Activated CD8-positive, alpha-beta memory T cell treated with anti-CD3 and anti-CD28 coated beads, Interleukin-2, amount 10 ng/mL, durations not matched to agents 7 days and 5 days (primary cell): ENCODE measurements at places on chromosomes 16 and 17. TPM values are rescaled to one million over a fixed set of nuclear protein-coding genes. Genes with fewer than 3 reads are reported as not detected.

GRCh38 chr17:81347437-81347836, 47.8 kb upstream of the BAHCC1 start:
- peaks cover 5% of the 10 kb centered on the region for H3K4me1 ChIP-seq
- DNase-seq, result no peak
- H3K36me3 ChIP-seq, result peaks cover 2% of the 10 kb centered on the region
- peaks cover 57% of the 10 kb centered on the region for H3K27me3 ChIP-seq
- H3K27ac ChIP-seq, result no peak overlapping the region
- H3K4me3 ChIP-seq, result no peak overlapping the region

- H3K4me3 ChIP-seq, result no peak overlapping the region
- DNase-seq, result no peak
- peaks cover 14% of the 10 kb centered on the region for H3K27me3 ChIP-seq
- no peak overlapping the region for H3K27ac ChIP-seq
- H3K4me1 ChIP-seq, result peaks cover 27% of the 10 kb centered on the region
- peaks cover 5% of the 10 kb centered on the region for H3K36me3 ChIP-seq
Observed at GRCh38 chr16:89861648-89862047, 11.7 kb upstream of the TCF25 start.

GRCh38 chr17:59601130-59601529, 18.6 kb upstream of the CLTC start:
- no peak overlapping the region for H3K4me3 ChIP-seq
- peak; percentile 50 for DNase-seq
- no peaks in the 10 kb centered on the region for H3K27me3 ChIP-seq
- H3K36me3 ChIP-seq, result peaks cover 34% of the 10 kb centered on the region

GRCh38 chr17:54172096-54172984, 349.6 kb downstream of the KIF2B start:
- no peak overlapping the region for H3K4me3 ChIP-seq
- no peaks in the 10 kb centered on the region for H3K36me3 ChIP-seq
- no peaks in the 10 kb centered on the region for H3K4me1 ChIP-seq

DNA sequence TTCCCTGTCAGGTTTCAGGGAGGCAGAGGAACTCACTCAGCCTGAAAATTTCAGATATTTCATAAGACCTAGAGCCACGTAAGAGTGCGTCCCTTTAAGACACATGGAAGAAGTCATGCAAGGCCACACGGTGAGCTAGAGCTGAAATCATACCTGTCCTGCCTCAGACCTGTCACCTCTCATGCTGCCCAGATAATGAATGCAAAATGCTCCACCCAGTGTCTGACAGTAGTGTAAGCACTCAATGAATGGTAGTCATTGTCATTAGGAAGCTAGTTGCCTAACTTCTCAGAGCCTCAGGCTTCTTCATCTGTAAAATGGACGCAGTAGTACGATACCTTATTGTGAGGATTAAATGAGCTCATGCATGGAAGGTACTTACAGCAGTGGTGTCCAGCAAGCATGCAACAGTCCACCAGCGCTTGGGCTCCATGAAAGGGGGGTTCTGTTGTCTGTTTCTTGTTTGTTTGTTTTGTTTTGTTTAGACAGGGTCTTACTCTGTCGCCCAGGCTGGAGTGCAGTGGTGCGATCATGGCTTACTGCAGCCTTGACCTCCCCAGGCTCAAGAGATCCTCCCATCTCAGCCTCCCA, 60.7 kb downstream of the WSB1 start:
- H3K4me3 ChIP-seq, result peak overlapping the region; percentile 80
- no peaks in the 10 kb centered on the region for H3K36me3 ChIP-seq
- peak overlapping the region; percentile 43 for H3K27ac ChIP-seq
- H3K4me1 ChIP-seq, result peaks cover 27% of the 10 kb centered on the region
- no peak for DNase-seq

DNA sequence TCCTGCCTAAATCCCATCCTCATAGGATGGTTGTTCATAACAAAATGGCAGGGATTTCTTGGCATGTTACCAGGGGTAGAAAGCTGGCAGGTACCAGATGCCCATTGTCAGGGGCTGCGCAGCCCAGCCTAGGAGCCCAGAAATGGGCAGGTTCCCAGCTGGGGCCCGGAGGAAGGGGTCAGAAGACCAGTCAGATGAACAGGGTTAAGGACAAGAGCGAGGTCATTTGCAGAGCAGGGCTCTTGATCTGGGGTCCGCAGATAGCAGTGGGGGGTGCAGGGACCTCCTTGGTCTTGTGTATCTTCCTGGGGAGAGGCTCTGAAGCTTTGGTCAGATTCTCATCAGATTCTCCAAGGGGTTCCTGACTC, 52.3 kb upstream of the CDC42EP4 start:
- no peaks in the 10 kb centered on the region for H3K27me3 ChIP-seq
- H3K27ac ChIP-seq, result no peak overlapping the region
- H3K4me1 ChIP-seq, result no peaks in the 10 kb centered on the region
- no peaks in the 10 kb centered on the region for H3K36me3 ChIP-seq

The RPA1 gene
- 249 TPM for total RNA-seq

GRCh38 chr16:50025537-50025931, 509 bp downstream of the CNEP1R1 start:
- H3K4me1 ChIP-seq, result peaks cover 20% of the 10 kb centered on the region
- H3K4me3 ChIP-seq, result peak overlapping the region; percentile 96
- DNase-seq, result peak; percentile 47
- H3K27ac ChIP-seq, result peak overlapping the region; percentile 90

DNA sequence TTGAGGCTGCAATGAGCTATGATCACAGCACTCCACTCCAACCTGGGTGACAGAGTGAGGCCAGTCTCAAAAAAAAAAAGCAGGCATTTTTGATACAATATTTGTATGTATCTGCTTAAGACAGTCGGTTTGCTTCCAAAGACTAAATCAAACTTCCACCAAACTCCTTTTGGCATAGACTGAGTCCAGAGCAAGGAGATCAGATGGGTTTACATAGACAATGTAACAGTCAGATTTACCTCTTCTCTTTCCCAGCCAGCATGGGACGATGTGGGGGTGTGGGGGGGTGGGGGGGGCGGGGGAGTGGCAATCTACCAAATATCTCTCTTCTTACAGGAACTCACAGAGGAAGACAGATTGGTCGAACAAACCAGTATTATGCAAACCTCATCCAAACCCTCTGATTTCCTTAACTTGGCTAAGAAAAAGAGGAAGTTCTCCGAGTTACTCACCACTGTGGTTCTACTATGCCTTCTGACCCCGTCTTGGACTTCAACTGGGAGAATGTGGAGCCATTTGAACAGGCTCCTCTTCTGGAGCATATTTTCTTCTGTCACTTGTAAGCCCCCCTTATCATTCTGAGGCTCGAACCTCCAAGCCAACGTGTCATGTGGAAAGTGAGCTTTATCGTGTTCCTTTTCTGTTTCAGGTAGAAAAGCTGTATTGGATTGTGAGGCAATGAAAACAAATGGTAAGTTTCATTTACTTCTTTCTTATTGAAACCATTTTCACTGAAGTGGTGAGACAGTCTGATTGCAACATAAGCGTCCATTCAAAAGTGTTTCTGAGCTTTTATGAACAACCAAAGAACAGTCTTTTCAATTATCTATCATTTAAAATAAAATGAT, at the start of gene MILR1:
Gene MILR1 (plus strand): TSS at position 451 of the 848 bp plus-strand sequence. CDS start 54 bp downstream, at position 505.
- H3K27me3 ChIP-seq, result no peaks in the 10 kb centered on the region
- no peak within 1 kb of the TSS for H3K27ac ChIP-seq
- H3K36me3 ChIP-seq, result no peaks in the 10 kb centered on the region
- peaks cover 21% of the 10 kb centered on the region for H3K4me1 ChIP-seq
- no peak within 1 kb of the TSS for H3K4me3 ChIP-seq

GRCh38 chr16:10743227-10743609, 424 bp upstream of the NUBP1 start:
- no peaks in the 10 kb centered on the region for H3K27me3 ChIP-seq
- peaks cover 22% of the 10 kb centered on the region for H3K36me3 ChIP-seq
- peak overlapping the region; percentile 85 for H3K4me3 ChIP-seq
- peaks cover 67% of the 10 kb centered on the region for H3K4me1 ChIP-seq

DNA sequence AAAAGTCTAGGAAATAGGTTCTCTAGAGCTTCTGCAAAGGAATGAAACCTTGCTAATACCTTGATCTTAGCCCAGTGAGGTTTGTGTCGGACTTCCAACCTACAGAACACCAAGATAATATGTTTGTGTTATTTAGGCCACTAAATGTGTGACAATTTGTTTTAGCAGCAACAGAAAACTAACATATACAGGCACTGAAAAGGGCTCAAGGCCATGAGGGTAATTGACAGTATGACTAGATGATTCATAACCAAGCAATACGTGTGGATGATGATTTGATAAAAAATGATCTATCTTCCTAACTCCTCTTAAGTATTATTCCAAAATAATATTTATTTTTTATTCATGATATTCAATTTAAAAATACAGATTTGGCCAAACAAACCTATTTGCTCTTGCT, 27.7 kb upstream of the MED13 start:
- no peaks in the 10 kb centered on the region for H3K27me3 ChIP-seq
- no peaks in the 10 kb centered on the region for H3K36me3 ChIP-seq
- no peak overlapping the region for H3K4me3 ChIP-seq
- H3K27ac ChIP-seq, result no peak overlapping the region
- DNase-seq, result no peak

DNA sequence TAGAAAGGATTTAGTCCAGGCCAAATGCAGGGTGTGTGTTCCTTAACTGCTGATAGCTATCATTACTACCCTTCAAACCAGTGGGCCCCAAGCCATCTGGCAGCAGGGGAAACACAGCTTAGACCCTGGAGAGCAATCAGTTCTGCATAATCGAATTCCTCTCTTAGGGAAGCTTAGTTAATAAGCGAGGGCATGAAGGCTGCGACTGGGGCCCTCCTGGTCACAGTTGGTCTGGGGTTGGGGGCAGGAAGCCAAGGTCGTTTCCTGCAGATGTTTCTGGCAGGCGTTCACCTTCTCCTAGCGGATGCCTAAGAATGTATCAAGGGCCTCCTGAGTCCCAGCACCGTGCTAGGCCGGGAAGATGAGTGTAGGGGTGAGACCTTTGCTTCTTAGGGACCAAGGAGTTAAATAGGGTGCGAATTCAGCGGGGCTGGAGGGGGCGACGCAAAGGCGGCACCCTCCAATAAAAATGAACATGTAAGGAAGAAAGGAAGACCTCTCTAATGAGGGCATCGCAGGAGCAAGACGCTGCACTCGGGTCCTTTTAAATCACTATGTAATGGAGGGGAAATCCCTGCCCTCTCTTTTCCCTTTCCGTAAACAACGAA, 16.5 kb upstream of the EEF2K start:
- peaks cover 41% of the 10 kb centered on the region for H3K4me1 ChIP-seq
- peak; percentile 63 for DNase-seq
- peak overlapping the region; percentile 98 for H3K27ac ChIP-seq
- no peaks in the 10 kb centered on the region for H3K27me3 ChIP-seq
- H3K36me3 ChIP-seq, result no peaks in the 10 kb centered on the region

DNA sequence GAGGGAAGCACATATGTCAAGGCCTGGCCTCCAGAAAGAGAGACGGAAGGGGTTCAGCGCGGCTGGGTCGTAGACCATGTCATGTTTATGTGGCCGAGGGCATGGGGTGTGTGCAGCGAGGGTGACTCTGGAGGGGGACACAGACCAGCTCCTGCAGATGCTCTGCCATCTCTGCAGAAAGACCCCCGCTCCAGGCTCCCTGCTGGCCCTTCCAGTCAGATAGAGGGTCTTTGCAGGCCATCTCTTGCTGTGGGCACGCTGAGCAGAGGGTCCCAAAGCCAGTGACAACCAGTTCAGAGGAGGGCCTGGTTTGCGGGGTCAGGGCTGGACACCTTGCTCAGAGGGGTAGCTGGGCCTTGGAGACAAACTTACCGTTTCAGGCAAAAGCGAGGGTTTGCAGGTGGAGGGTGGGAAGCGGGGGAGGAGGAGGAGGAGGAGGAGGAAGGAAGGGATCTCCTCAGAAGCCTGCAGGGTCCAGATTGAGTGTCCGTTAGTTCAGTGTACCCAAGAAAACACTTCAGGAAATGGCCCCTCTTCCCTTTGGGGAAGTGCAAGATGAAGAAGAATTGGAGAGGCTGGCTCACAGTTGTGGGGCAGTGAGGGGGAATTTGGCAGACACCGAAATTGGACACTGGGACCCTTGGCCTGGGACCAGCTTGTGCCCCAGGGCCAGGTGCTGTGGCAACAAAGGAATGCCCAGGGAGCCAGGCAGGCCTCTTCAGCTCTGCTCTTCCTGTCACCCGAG, 102.8 kb downstream of the CMIP start:
- peaks cover 51% of the 10 kb centered on the region for H3K4me1 ChIP-seq
- no peak overlapping the region for H3K27ac ChIP-seq
- no peaks in the 10 kb centered on the region for H3K27me3 ChIP-seq
- no peak for DNase-seq
- no peak overlapping the region for H3K4me3 ChIP-seq

GRCh38 chr17:28975646-28976045, 24.3 kb upstream of the PHF12 start:
- H3K27ac ChIP-seq, result no peak overlapping the region
- H3K27me3 ChIP-seq, result no peaks in the 10 kb centered on the region
- DNase-seq, result no peak
- no peaks in the 10 kb centered on the region for H3K4me1 ChIP-seq
- H3K36me3 ChIP-seq, result no peaks in the 10 kb centered on the region
- H3K4me3 ChIP-seq, result no peak overlapping the region

DNA sequence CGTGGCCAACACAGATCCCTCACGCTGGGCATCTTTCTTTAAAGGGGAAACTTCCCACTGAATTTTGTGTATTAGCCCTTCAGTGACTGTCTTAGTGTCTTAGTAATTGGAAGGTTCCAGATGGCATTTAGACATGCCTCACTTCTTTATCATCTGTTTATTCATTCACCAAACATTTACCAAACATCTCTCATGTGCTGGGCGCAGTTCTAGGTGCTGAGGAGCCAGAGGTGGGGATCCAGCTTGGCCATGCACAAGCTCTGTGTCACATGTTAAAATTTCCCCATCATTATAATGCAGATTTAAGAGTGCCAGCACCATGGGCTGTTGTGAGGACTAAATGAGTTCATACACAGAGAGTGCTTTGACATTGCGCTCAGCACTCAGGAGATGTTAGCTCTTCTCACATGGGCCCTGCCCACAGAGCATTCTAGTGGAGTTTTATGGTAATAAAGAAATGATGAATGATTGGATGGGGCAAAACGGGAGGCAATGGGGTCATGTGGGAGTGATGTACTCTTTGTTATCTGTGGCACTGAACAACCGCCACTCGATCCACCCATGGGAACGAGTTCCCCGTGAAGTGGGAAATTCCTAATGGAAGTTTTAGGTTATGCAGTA, 119.7 kb downstream of the SNX29 start:
- H3K27ac ChIP-seq, result no peak overlapping the region
- no peak overlapping the region for H3K4me3 ChIP-seq
- no peaks in the 10 kb centered on the region for H3K36me3 ChIP-seq
- H3K27me3 ChIP-seq, result no peaks in the 10 kb centered on the region
- DNase-seq, result no peak
